Progenitor cell of endocrine pancreas (in vitro differentiated cells): ENCODE measurements at places on chromosomes 13 and 19. TPM values are rescaled to one million over a fixed set of nuclear protein-coding genes. Genes with fewer than 3 reads are reported as not detected.

The PLIN4 gene
- total RNA-seq, result 0.93 and 1.3 TPM in 2 replicates

The CFD gene
- 1.1 and 1.3 TPM in 2 replicates for total RNA-seq

GRCh38 chr19:5966215-5966614, 11.7 kb downstream of the RANBP3 start:
- H3K27me3 ChIP-seq, result no peaks in the 10 kb centered on the region
- H3K4me3 ChIP-seq, result no peak overlapping the region
- H3K4me1 ChIP-seq, result peaks cover 51% of the 10 kb centered on the region
- H3K36me3 ChIP-seq, result no peaks in the 10 kb centered on the region

DNA sequence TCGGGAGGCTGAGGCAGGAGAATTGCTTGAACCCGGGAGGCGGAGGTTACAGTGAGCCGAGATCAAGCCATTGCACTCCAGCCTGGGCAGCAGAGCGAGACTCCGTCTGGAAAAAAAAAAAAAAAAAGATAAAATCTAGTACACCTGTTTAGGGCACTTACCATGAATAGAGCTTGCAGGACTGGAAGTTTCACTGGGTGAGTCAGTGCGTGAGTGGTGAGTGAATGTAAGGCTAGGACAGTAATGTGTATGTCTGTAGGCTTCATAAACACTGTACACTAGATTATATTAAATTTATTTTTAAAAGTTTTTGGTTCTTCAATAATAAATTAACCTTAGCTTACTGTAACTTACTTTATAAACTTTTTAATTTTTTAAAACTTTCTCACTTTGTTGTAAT, 22.9 kb downstream of the PPP5C start:
- DNase-seq, result no peak
- no peak overlapping the region for H3K27ac ChIP-seq
- H3K4me1 ChIP-seq, result peaks cover 13% of the 10 kb centered on the region
- peaks cover 4% of the 10 kb centered on the region for H3K36me3 ChIP-seq

- H3K4me3 ChIP-seq, result no peak overlapping the region
- no peak for DNase-seq
- H3K27me3 ChIP-seq, result peaks cover 86% of the 10 kb centered on the region
These were observed 853 bp upstream of the CACNA1A start for GRCh38 chr19:13507053-13507611.

DNA sequence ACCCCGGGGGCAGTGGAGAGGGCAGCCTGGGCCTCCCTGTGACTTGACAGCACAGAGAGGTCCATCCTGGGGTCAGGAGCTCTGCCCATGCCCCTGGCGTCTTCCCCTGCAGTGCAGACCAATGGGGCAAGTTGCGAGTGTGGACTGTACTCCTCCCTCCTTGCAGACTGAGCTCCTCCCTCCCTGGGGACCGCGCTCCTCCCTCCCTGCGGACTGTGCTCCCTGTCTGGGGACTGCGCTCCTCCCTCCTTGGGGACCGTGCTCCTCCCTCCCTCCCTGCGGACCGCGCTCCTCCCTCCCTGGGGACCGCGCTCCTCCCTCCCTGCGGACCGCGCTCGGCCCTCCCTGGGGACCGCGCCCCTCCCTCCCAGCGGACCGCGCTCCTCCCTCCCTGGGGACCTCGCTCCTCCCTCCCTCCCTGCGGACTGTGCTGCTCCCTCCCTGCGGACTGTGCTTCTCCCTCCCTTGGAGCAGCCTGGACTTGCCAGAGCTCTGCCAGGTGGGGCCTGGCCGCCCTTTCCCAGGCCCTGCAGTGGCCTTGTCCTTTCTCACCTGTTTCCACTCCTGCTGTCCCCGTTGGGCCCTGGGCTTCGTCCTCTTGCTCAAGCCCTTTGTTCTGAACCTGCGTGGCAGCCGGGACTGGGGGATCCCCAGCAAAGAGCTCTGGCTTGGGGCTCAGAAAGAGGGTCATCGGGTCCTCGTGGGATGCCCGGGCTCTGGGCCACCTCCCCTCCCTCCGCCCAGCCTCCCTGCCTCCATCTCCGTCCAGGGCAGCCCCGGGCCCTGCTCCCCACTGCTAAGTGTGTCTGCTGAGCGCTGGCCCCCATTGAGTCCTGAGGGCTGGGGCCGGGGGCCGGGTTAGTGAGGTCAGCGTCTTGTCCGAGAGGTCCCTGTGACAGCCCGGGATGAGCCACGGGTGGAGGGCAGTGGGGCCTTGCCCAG, 6.8 kb downstream of the GAMT start:
- H3K4me3 ChIP-seq, result no peak overlapping the region
- peaks cover 8% of the 10 kb centered on the region for H3K36me3 ChIP-seq
- no peaks in the 10 kb centered on the region for H3K4me1 ChIP-seq
- H3K27me3 ChIP-seq, result no peaks in the 10 kb centered on the region

DNA sequence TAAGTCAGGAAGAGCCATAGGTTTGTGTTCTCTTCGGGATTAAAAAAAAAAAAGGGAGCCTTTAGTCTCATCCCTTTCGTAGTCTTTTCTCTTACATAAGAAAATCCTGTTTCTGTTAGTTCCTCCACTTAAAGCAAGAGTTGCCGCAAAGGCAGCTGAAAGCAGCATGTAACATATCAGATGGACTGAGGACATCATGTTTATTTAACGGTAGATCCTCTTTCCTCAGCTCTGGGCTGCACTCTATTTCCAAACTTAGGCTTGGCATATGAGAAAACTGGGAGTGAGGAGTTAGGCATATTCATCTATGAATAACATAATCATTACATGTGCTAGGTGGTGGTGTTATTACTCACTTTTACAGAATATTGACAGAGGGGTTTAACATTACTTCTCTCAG, 391.2 kb downstream of the KLF12 start:
- H3K27ac ChIP-seq, result no peak overlapping the region
- H3K27me3 ChIP-seq, result no peaks in the 10 kb centered on the region
- DNase-seq, result no peak
- H3K36me3 ChIP-seq, result peaks cover 2% of the 10 kb centered on the region
- no peak overlapping the region for H3K4me3 ChIP-seq

DNA sequence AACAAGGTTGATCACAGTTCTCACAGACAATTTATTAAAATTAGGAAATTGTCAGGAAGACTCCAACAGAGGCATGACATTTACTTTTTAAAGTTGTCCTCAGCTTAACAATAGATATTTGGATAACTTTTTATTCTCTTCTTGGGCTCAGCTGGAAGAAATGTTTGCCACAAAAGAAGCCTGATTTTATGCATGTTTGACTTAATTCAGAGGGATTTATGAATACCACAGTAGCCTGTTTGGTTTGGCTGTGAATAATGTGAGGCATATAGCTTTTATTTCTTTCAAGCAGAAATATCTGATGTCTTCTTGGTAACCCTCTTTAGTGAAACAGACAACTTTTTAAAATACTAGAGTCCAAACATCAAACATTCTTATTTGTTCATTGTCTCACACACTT, 1464.5 kb upstream of the SLC10A2 start:
- no peaks in the 10 kb centered on the region for H3K36me3 ChIP-seq
- no peak for DNase-seq
- no peaks in the 10 kb centered on the region for H3K27me3 ChIP-seq
- H3K27ac ChIP-seq, result no peak overlapping the region
- no peak overlapping the region for H3K4me3 ChIP-seq
- peaks cover 1% of the 10 kb centered on the region for H3K4me1 ChIP-seq

DNA sequence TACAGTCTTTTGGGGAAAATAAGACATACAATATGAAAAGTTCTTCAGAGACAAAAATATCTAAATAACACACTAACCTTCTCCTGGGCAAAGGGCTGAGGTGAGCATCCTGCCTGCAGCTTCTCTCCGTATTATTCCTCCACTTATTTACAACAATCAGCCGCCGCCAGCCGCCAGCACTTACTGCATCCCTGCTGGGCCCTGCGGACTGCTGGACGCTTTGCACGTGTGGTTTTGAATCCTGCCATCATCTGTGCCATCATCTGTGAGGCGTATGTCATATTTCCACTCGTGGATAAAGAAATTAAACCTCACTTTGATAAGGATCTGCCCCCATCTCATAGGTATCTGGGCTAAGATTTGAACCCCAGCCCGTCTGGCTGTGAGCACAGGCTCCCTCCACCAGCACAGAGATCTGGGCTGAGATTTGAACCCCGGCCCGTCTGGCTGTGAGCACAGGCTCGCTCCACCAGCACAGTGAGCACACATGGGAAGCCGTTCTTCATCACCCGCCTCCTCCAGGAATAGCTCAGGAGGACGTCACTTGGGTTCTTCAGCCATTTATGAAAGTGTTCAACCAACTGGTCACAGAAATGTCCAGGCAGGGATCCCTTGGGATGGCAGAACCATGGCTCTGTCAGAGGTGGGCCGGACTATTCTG, 35.2 kb upstream of the TUBGCP3 start:
- no peak overlapping the region for H3K4me3 ChIP-seq
- H3K27ac ChIP-seq, result no peak overlapping the region
- peaks cover 3% of the 10 kb centered on the region for H3K4me1 ChIP-seq
- DNase-seq, result no peak

- no peaks in the 10 kb centered on the region for H3K4me1 ChIP-seq
- DNase-seq, result no peak
- no peak overlapping the region for H3K27ac ChIP-seq
- no peak overlapping the region for H3K4me3 ChIP-seq
- H3K36me3 ChIP-seq, result no peaks in the 10 kb centered on the region
These were observed 25.9 kb upstream of the SLC46A3 start for GRCh38 chr13:28744656-28745055.

- no peak within 1 kb of the TSS for H3K27ac ChIP-seq
- H3K36me3 ChIP-seq, result peaks cover 2% of the 10 kb centered on the region
- peak; percentile 68 for DNase-seq
- peaks cover 30% of the 10 kb centered on the region for H3K27me3 ChIP-seq
These were observed at the start of gene PRKCG for GRCh38 chr19:53881482-53882390. Gene PRKCG (plus strand): TSS chr19:53882197. CDS start chr19:53882495, 298 bp downstream.

GRCh38 chr13:35552172-35552844, 75.8 kb upstream of the MAB21L1 start:
- no peaks in the 10 kb centered on the region for H3K4me1 ChIP-seq
- H3K4me3 ChIP-seq, result no peak overlapping the region
- no peak for DNase-seq
- H3K27me3 ChIP-seq, result no peaks in the 10 kb centered on the region
- H3K36me3 ChIP-seq, result no peaks in the 10 kb centered on the region

DNA sequence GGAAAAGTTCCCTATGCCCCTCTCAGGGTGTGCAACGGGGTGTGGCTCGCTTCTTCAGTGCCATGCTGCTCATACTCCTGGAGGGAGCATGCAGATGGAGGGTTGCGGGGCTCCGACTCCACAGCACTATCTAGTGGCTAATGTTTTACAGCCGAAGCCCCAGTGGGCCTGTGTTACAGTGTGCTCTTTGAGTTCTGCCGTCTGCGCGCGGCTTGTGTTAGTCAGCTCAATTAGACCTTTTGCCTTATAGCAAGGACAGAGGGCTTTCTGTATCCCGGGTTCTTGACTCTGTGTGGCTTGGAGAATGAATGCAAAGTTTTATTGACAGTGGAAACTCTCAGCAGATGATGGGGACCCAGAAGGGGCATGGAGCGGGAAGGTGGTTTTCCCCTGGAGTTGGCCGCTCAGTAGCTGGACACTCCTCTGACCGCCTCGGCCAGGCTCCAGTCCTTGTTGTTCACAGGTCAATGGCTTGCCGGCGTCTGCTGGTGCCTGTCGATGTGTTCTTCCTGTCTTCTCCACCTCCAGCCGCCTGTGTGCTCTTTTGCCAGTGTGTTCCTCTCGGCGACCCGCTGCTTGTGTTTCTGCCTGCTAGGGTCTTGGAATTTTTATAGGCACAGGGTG, 383.4 kb downstream of the LMO7 start:
- H3K27me3 ChIP-seq, result no peaks in the 10 kb centered on the region
- H3K36me3 ChIP-seq, result no peaks in the 10 kb centered on the region
- H3K4me1 ChIP-seq, result peaks cover 7% of the 10 kb centered on the region
- H3K4me3 ChIP-seq, result peak overlapping the region; percentile 29
- H3K27ac ChIP-seq, result no peak overlapping the region

DNA sequence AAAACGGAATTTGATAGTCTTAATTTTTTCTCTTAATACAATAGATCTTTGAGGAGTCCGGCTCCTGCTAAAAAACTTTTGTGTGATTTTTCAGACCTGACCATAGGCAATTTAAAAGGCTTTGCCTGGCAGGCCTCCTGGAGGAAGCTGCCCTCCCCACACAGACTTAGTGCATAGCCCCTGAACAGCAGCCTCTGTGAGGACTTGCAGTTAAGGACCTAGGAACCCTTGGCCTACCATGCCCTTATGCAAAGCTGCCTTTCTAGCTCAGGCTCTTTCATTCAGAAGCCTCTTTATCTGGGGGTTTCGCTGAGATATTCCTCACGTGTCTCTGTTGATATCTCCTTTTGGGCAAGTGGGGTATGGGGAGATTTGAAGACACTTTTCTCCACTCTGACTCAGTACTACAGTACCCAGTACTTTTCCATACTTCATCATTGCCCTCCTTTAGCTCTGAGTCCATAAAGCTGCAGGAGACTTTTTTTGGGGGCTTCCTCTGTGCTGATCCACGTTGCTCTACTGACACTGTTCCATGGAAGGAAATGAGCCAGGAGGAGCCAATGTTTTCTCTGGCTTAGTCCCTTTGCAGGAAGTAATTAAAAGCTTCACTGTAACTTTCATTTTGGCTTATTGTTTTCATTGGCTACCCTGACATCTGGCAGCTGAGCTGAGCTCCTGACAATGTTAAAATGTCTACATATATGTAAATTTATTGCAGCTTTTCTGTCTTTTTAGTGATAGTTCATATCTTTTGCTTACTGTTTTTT, 283.1 kb downstream of the TDRD3 start:
- no peak for DNase-seq
- H3K36me3 ChIP-seq, result no peaks in the 10 kb centered on the region
